CD4-positive, alpha-beta T cell (primary cell): ENCODE measurements at places on chromosomes 7 and 10. TPM values are rescaled to one million over a fixed set of nuclear protein-coding genes. Genes with fewer than 3 reads are reported as not detected.

The CHST15 gene
- 0.42 TPM for total RNA-seq

DNA sequence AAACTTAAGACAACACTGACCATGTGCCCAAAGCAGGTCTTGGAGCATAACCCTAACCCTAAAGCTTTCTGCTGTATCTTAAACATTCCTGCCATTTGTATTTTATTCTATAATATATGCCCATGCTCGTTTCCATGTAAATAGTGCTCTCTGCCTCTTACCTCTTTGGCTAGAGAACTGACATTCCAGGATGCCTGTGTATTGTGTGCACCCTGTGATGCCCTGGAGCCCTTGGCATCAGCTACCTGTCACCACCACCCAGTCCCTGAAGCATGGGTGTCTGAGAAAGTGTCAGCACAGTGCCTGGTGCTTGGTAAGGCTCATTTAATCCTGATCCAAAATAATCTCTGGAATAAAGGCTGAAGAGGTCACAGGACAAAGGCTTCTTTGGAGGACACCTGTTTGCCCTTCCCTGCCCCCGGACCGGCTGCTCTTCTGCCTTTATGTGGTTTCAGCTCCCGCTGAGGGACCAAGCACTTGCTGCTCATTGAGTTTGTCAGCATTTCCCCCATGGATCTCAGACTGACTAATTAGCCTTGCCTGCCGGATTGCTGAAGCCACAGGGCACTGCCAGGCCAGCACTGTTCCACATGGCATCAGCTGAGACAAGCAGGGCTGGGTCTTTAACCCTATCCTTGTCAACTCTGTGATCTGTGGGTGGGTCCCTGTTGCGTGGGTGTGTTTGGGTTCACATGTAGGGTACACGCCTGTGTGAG lies 139.1 kb upstream of the SORCS3 start:
- no peaks in the 10 kb centered on the region for H3K4me1 ChIP-seq
- H3K36me3 ChIP-seq = no peaks in the 10 kb centered on the region
- no peak overlapping the region for H3K4me3 ChIP-seq
- no peaks in the 10 kb centered on the region for H3K27me3 ChIP-seq
- no peak overlapping the region for H3K27ac ChIP-seq

DNA sequence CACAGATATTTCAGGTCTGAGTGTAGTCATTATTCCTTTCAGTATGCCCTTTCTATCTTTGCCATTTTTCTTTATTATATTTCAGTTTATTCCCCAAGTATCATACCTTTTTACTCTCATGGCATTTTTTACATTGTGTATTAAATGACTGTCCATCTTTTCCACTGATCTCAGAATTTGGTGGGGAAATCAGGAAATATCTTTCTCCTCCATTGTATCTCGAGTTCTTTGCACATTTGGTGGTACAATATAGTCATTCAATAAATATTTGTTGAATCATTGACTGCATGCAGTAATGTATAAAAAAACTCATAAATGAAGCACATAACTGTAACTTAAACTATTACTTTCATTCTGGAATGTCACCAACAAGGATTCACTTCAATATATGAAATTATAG lies 354.7 kb downstream of the HGF start:
- no peaks in the 10 kb centered on the region for H3K27me3 ChIP-seq
- DNase-seq = no peak
- H3K4me1 ChIP-seq = no peaks in the 10 kb centered on the region
- no peaks in the 10 kb centered on the region for H3K36me3 ChIP-seq

- peaks cover 3% of the 10 kb centered on the region for H3K27me3 ChIP-seq
- DNase-seq = no peak
- H3K27ac ChIP-seq = no peak overlapping the region
- no peaks in the 10 kb centered on the region for H3K4me1 ChIP-seq
- no peaks in the 10 kb centered on the region for H3K36me3 ChIP-seq
- no peak overlapping the region for H3K4me3 ChIP-seq
Measured at GRCh38 chr10:111107023-111107422, 30.2 kb downstream of the ADRA2A start.

The PTF1A gene
- not detected for total RNA-seq

DNA sequence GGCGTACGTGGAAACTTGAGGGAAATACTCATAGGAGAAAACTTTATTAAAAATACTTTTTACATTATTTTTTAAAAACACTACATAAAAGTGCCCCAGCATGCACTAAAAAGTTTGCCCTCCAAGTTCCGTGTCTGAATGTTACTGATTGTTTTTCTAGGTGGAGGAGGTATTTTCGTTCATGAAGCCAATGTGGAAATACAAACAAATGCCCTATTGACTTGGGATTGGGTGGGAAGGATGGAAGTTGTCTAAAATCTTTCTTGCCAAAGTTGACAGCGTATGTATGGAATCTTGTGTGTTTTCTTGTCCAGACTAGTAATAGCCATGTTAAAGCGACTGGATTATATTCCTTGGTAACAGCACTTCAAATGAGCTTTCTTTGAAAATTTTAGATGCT lies 1.2 kb downstream of the PROSER2 start:
- peaks cover 21% of the 10 kb centered on the region for H3K27me3 ChIP-seq
- H3K4me3 ChIP-seq = no peak overlapping the region

The FAM25A gene
- not detected for total RNA-seq

The SPDYE2 gene
- total RNA-seq = 0.36 TPM

The ASB10 gene
- not detected for total RNA-seq

GRCh38 chr10:12020574-12020973 lies 22.0 kb downstream of the UPF2 start:
- peaks cover 6% of the 10 kb centered on the region for H3K4me1 ChIP-seq
- H3K27me3 ChIP-seq = no peaks in the 10 kb centered on the region
- H3K4me3 ChIP-seq = no peak overlapping the region
- DNase-seq = no peak
- peaks cover 5% of the 10 kb centered on the region for H3K36me3 ChIP-seq

The ASAH2 gene
- 1.1 TPM for total RNA-seq

GRCh38 chr7:148630078-148630477 lies 39.5 kb downstream of the C7orf33 start:
- H3K4me1 ChIP-seq = peaks cover 41% of the 10 kb centered on the region
- H3K27ac ChIP-seq = no peak overlapping the region
- DNase-seq = no peak
- H3K27me3 ChIP-seq = no peaks in the 10 kb centered on the region
